Type B pancreatic cell (in vitro differentiated cells): ENCODE measurements at places on chromosomes 11 and 22.

DNA sequence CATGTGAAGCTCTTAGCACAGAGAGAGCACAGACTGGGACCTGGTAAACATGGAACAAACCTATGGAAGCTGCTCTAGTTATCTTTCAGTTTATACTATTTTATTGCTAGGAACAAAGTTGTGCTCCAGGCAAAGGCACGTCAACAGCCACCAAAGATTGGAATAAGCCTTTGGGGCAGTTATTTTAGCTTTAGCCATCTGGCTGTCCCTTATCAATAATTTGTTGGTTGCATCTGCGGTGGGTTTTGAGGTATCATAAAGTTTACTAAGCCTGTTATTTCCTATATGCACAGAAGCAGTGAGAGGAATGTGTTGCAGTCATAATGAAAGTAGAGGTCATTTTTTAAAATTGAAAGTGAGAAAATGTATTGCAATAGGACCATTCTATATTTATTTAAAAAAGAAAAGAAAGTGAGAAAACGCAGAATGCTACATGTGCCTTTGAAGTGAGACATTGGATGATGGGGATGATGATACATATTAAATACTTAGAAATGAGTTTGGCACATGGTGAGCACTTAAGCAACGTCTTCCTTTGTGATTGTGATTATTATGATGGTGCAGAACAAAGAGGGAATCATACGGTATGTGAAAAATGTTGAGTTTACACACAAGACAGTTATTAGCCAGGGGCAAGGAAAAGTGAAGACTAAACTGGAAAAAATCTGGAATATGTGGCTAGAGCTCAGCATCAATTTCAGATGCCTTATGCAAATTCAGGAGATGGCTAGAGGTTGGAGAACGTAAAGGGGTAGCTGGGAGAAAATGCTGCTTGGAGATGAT, 58.3 kb downstream of the PRR5L start:
- H3K27ac ChIP-seq, result no peak overlapping the region
- no peak overlapping the region for H3K4me3 ChIP-seq
- peaks cover 14% of the 10 kb centered on the region for H3K27me3 ChIP-seq
- H3K4me1 ChIP-seq, result peaks cover 6% of the 10 kb centered on the region

DNA sequence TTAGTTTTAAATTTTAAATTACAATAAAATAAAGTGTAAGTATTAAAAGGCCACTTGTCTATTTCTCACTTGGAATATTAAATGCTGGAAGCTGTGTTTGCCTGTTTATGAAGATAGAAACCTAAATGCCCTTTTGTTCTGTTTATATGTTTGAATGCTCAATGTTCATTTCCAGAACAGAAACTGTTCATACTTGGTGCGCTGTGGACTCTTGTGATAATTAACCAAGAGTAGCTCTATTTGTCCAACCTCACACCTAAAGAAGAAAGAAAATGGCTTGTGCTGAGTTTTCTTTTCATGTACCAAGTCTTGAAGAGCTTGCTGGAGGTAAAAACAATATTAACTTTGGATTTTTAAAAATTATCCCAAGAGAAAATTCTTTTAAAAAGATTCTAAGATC, 5.7 kb downstream of the C11orf54 start:
- H3K27ac ChIP-seq, result no peak overlapping the region
- DNase-seq, result no peak
- peaks cover 4% of the 10 kb centered on the region for H3K36me3 ChIP-seq
- peaks cover 12% of the 10 kb centered on the region for H3K4me1 ChIP-seq

DNA sequence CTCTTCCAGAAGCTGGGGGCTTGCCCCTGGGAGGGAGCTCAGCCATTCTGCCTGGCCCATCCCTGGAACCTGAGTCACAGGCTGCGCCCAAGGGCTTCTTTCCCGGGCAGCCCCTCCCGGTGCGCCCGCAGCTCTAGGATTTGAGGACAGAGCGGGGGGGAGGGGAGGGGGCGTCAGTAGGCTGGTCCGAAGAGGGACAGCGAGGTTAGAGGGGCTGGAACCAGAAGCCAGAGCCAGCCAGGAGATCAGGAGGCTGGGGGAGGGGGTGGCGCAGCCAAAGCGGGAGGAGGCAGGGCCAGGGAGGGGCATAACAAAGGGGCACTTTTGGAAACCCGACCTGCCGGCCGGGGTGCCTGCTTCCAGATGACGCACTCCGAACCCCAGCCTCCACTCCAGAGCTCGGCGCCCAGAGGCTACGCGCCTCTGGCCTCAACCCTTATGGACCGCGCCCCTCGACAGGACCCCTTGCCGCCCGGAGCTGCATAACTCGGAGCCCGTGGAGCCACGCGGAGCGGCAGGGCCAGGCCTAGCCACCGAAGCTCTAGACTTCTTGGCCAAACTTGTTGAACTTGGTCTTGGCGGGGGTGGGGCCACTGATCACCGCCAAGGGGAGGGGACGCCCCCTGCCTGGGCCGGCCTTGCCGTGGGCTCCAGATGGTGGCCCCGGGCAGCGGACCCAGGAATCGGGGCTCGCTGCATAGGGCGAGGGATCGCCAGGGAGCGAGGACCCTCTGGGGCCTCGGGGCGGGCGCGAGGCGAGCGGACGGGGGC, 744 bp downstream of the PACSIN3 start:
- H3K4me1 ChIP-seq, result peaks cover 22% of the 10 kb centered on the region
- DNase-seq, result peak; percentile 78
- peak overlapping the region; percentile 89 for H3K4me3 ChIP-seq
- H3K27ac ChIP-seq, result peak overlapping the region; percentile 79

- no peak overlapping the region for H3K27ac ChIP-seq
- H3K4me1 ChIP-seq, result peaks cover 2% of the 10 kb centered on the region
- no peak overlapping the region for H3K4me3 ChIP-seq
- no peak for DNase-seq
- H3K36me3 ChIP-seq, result peaks cover 20% of the 10 kb centered on the region
Observed at GRCh38 chr11:126293726-126294125, 10.1 kb upstream of the DCPS start.

- peak overlapping the region; percentile 44 for H3K27ac ChIP-seq
- no peak overlapping the region for H3K4me3 ChIP-seq
- no peak for DNase-seq
- H3K27me3 ChIP-seq, result no peaks in the 10 kb centered on the region
Observed at GRCh38 chr11:18522388-18522787, 4.4 kb downstream of the TSG101 start.

GRCh38 chr11:67283481-67283963, 5.6 kb upstream of the ANKRD13D start:
- no peaks in the 10 kb centered on the region for H3K27me3 ChIP-seq
- H3K4me1 ChIP-seq, result peaks cover 11% of the 10 kb centered on the region
- DNase-seq, result no peak
- no peak overlapping the region for H3K27ac ChIP-seq
- H3K4me3 ChIP-seq, result no peak overlapping the region
- no peaks in the 10 kb centered on the region for H3K36me3 ChIP-seq

DNA sequence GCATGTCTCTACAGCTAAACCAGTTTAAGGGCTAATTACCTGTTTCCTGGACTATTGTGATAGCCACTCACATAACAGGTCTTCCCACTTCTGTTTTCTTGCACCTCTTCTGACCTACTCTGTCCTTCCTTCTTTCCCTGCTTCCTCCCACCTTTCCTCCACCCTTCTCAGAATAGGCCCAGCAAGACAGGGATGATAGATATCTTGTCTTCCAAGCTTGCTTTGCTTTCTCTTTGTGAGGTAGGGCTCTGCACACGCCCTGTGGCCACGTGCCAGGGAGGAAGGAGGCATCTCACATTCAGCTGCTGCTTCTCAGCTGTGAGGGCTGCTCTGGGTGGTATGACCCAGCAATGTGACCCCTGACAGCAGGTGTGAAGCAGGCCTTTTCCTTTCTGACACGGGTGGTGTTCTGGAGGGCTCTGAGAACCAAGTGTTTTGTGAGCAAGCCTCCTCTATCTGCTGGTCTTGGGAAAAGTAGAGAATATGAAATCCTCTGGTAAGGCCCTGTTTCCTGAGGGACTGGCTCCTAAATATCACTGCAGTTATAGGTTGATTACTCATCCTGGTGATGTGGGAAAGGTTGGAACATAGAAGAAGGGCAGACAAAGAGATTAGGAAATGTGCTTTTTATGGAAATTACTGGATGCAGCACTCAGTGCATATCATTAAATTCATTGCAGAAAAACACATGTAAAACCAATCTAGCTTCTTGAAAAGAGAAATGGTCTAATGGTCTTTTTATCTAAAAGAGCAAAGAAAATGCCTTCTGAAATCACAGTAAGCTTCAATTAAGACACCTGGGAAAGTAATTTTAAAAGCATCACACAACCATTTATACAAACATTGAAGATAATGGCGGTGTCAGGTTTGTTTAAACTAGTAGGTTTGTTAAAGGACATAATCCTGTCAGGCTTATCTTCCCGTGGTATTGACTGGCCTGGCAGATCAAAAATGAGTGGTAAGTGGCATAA, 8.5 kb downstream of the AMOTL1 start:
- H3K27me3 ChIP-seq, result no peaks in the 10 kb centered on the region
- no peak for DNase-seq
- H3K27ac ChIP-seq, result peak overlapping the region; percentile 88
- H3K4me3 ChIP-seq, result peak overlapping the region; percentile 76
- peaks cover 12% of the 10 kb centered on the region for H3K36me3 ChIP-seq
- peaks cover 43% of the 10 kb centered on the region for H3K4me1 ChIP-seq

GRCh38 chr11:12889243-12889642, 119.9 kb upstream of the RASSF10 start:
- H3K27ac ChIP-seq, result peak overlapping the region; percentile 44
- no peak for DNase-seq
- H3K27me3 ChIP-seq, result no peaks in the 10 kb centered on the region
- H3K4me1 ChIP-seq, result peaks cover 41% of the 10 kb centered on the region

DNA sequence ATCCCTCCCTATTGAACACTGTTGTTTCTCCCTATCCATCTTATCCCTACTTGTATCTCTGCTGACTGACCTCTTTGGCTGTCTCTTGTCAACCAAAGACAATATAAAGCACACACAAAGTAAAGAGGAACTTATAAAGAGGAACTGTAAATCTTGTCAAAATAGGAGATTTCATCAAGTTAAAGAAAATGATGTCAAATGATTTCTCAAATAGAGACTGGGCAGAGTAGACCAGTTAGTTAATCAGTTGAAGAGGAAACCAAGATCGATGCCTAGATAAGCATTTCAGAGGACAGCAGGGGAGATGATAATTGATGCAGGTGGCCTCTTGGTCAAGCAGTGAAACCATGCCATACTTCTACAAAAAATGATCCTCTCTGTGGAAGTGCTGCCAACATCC, 22.7 kb downstream of the KCNQ1OT1 start:
- no peak overlapping the region for H3K27ac ChIP-seq
- peaks cover 43% of the 10 kb centered on the region for H3K4me1 ChIP-seq
- DNase-seq, result no peak
- H3K4me3 ChIP-seq, result no peak overlapping the region

GRCh38 chr22:36833073-36833472, 16.2 kb upstream of the PVALB start:
- no peaks in the 10 kb centered on the region for H3K4me1 ChIP-seq

GRCh38 chr11:92979176-92979575, 9.7 kb downstream of the MTNR1B start:
- H3K4me1 ChIP-seq, result no peaks in the 10 kb centered on the region
- no peak overlapping the region for H3K4me3 ChIP-seq
- H3K36me3 ChIP-seq, result no peaks in the 10 kb centered on the region
- no peak overlapping the region for H3K27ac ChIP-seq
- peaks cover 12% of the 10 kb centered on the region for H3K27me3 ChIP-seq
- no peak for DNase-seq

DNA sequence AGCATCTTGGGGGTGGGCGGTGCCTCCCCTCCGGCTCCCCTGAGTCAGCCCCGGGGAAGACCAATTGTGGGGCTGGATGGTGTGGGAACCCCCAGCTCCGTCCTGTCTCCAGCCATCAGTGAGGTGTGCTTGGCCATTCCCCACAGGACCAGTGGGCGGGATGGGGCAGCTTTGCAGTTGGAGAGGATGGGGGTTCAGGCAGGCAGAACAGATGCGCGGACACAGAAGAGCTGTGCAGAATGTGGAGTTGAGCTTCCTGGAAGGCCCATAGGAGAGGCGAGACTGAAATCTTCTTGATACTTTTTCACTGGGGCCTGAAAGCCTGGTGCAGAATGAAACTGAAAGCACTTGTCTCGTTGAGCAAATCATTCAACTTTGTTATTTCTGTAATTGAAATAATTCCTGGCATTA, 23.8 kb downstream of the PARVB start:
- peaks cover 18% of the 10 kb centered on the region for H3K4me1 ChIP-seq
- H3K27ac ChIP-seq, result no peak overlapping the region
- no peak for DNase-seq
- no peaks in the 10 kb centered on the region for H3K36me3 ChIP-seq
- H3K4me3 ChIP-seq, result no peak overlapping the region
- no peaks in the 10 kb centered on the region for H3K27me3 ChIP-seq

GRCh38 chr11:46977038-46977813, 40.7 kb downstream of the CSTPP1 start:
- no peak for DNase-seq
- peak overlapping the region; percentile 44 for H3K4me3 ChIP-seq
- peak overlapping the region; percentile 34 for H3K27ac ChIP-seq
- peaks cover 33% of the 10 kb centered on the region for H3K4me1 ChIP-seq
- H3K36me3 ChIP-seq, result peaks cover 3% of the 10 kb centered on the region

GRCh38 chr11:64719406-64719805, 3.6 kb downstream of the NRXN2 start:
- DNase-seq, result no peak
- H3K4me3 ChIP-seq, result no peak overlapping the region
- no peaks in the 10 kb centered on the region for H3K36me3 ChIP-seq
- H3K27ac ChIP-seq, result no peak overlapping the region

DNA sequence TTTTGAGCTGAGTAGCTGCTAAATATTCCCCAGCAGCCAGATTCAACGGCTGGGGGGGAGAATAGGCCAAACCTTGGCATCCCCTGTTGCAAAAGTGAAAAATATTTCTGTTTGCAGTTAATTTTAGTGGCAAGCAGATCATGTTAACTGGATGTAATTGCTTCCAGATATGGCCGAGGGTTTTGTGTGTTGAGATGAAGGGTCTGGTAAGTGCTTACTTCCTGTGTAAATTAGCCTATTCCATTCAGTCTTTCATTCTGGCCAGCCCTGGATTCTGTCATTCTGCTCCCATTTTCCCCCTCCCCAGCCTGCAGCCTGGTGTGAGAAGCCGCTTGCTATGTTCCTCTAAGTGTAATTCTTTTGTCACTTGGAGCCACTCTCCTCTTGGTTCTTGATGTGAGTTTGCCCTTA, 17.4 kb downstream of the ZBTB16 start:
- H3K27ac ChIP-seq, result peak overlapping the region; percentile 51
- peaks cover 82% of the 10 kb centered on the region for H3K27me3 ChIP-seq
- peak overlapping the region; percentile 69 for H3K4me3 ChIP-seq
- no peaks in the 10 kb centered on the region for H3K36me3 ChIP-seq
- DNase-seq, result no peak

DNA sequence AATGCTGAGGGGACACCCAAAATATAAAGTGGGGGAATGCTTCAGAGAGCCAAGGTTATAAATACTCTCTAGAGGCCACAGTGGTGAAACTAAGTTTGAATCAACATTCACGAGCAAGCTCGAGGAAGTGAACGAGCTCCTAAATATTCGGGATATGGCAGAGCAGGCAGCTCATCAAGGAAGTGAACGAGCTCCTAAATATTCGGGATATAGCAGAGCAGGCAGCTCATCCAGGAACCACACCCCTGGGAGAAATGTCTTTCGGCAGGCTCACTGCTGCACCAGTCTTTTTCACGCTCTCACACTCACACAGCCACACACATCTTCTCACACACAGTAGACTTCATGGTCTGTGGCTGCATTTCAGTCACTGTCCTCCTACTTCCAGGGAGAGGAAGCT, 787.5 kb downstream of the OPCML start:
- H3K27me3 ChIP-seq, result peaks cover 27% of the 10 kb centered on the region
- no peaks in the 10 kb centered on the region for H3K36me3 ChIP-seq
- no peaks in the 10 kb centered on the region for H3K4me1 ChIP-seq
